AML-193 (cell line): ENCODE measurements at places on chromosomes 3 and 15.

- no peak for DNase-seq
Observed at GRCh38 chr3:11699083-11699427, 55.3 kb upstream of the VGLL4 start.

DNA sequence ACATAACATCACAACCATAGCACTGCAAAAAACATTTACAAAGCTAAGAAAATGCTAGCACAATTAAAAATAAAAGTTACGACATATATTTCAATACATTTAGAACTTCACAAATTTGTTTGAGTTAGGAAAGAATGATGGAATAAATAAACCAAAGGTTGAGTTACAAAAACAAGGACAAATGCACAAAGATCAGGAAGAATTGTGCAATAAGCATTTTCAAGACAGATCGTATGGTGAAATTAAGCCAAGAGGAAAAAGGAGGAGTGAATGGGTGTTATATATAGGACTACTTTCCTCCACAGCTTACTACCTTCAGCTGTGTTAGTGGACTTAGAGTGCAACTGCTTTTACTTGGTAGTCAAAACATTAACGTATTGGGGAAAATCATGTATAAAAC lies 5.9 kb upstream of the CTXN2 start:
- DNase-seq = no peak

GRCh38 chr15:94259121-94259751 lies 27.9 kb downstream of the MCTP2 start:
- peak; percentile 92 for DNase-seq

- DNase-seq = no peak
Observed at GRCh38 chr15:77111789-77112188, 40.9 kb upstream of the TSPAN3 start.

GRCh38 chr3:71069797-71070196 lies 513.7 kb downstream of the FOXP1 start:
- peak; percentile 79 for DNase-seq

- no peak for DNase-seq
Observed at GRCh38 chr3:46660003-46660402, 33.5 kb downstream of the ALS2CL start.

DNA sequence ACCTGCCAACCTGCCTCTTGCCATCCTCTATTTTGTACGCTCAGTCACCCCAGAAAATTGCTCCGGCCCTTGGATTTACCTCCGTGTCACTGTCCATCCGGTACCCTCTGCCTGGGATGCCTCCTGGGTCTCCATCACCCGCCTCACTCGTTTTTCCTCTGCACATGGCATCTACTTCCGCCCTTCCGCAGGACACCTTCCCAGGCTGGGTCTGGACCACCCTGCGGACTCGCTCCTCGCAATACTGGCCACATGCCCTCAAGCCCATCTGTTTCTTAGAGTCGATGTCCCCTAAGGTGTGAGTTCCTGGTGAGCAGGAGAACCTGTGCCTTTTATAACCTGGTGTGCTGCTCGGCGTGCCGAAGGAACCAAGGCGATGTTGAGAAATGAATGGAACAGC lies 58.5 kb downstream of the APBA2 start:
- DNase-seq = no peak
